ENCODE measurements at places on chromosomes 11 and 22. TPM values are rescaled to one million over a fixed set of nuclear protein-coding genes. Genes with fewer than 3 reads are reported as not detected.

- no peak for DNase-seq
Observed at GRCh38 chr11:86698639-86699038, 26.2 kb upstream of the ME3 start.

GRCh38 chr11:62911137-62912130 is 9.7 kb downstream of the CHRM1 start:
- DNase-seq = no peak

DNA sequence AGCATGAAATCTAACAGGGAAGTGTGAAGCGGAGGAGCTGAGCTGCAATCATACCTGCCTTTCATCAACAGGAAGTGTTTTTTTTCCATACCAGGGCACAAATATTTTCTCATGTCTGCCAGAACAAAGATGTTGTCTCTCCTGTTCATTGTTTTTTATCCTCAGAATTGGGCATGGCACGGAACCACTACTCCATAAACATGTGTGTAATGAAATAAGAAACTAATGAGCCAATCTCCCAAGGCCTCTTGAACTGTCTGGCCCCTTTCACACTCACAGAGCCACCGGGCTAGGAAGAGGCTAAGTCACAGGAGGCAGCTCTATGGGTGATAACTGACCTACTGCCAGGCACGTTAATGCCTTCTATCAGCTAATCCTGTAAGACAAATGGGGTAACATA is 124.4 kb downstream of the ETS1 start:
- no peak for DNase-seq

DNA sequence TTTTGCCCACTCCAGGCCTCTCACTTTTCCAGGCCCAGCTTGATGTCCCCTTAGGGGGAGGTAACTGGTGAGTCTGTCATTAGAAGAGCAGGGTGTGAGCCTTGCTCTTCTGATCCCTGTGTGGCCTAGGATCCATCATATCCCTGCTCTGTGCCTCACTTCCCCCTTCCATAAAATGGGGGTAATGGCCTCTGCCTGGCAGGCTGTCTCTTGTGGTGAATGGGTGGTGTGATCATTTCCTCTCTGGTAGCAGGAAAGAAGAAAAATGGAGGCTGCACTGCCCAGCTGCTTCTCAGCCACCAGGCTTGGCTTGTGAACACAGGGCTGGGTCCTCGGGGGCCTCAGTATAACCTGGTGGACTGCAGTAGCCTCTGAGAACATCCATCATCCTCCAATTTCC is 5.6 kb downstream of the ARHGEF17 start:
- DNase-seq = no peak

DNA sequence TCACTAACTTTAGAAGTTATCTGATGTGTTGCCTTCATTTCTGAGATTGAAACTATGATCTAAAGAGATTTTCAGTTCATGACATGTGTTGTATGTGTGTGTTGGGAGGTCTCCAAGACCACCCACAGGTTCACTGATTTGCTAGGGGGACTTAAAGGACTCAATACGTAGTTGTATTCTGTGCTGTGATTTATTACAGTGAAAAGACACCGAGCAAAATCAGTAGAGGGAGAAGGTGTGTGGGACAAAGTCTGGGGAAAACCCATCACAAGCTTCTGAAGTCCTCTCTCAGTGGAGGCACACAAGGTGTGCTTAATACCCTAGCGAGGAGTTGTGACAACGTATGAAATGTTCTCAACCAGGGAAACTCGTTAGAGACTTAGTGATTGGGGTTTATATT is 35.6 kb downstream of the RNF169 start:
- DNase-seq = no peak

DNA sequence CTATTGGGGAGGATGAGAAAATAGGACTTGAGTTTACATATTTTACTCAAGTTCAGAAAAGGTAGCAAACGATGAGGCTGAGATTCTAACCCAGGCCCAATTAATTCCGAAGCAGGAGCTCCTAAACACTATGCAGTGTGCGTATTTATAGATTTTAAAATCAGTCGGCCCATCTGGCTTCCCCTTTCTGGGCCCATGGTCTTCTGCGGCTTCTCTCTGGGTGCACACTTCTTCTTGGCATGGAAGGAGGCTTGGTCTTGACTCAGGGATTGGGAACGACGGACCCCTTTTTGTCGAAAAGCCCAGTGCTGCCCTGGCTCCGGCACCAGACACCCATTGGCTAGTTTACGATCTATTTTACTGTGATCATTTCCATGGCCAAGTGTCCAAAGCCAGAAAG is 1433.8 kb downstream of the BRD1 start:
- DNase-seq = no peak

DNA sequence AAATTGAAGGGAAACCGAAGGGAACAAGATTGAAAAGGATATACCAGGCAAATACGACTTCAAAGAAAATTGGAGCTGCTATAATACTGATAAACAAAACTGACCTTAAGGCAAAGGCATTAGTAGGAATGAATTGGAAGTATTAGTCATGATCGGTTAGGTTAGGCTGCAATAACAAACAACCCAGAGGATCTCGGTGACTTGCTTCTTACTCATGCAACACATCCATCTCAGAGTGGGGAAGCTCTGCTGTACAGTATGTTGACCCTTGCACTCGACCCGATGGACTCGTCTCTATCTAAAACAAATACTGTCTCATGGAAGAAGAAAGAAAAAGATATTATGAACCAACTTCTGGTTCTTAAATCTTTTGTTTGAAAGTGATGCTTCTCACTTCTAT is 42.3 kb downstream of the SPATA19 start:
- DNase-seq = no peak

Gene OR10D3
- not detected for total RNA-seq

Gene MUC5B
- not detected for total RNA-seq

Gene OR4D6
- total RNA-seq = not detected

Gene ACTN3
- under 0.01 TPM for total RNA-seq

Gene DENND5A
- 192 TPM for total RNA-seq

Gene YDJC
- 8.1 TPM for total RNA-seq

Gene SCN4B
- 0.18 TPM for total RNA-seq

All from IMR-90 (cell line).